ENCODE measurements at places on chromosomes 3 and 15.

DNA sequence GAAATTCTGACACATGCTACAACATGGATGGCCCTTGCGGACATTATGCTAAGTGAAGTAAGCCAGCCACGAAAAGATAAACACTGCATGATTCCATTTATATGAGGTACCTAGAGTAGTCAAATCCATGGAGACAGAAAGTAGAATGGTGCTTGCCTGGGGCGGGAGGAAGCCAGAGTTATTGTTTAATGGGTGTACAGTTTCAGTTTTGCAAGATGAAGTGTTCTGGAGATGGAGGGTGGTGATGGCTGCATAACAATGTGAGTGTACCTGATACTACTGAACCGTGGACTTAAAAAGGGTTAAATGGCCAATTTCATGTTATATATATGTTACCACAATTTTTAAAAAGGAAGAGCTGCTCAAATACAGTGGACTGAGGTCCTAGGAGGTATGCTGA is 66.9 kb downstream of the SEMA5B start:
- no peak for DNase-seq

GRCh38 chr3:133447750-133448477 is 48.1 kb downstream of the BFSP2 start:
- DNase-seq: no peak

DNA sequence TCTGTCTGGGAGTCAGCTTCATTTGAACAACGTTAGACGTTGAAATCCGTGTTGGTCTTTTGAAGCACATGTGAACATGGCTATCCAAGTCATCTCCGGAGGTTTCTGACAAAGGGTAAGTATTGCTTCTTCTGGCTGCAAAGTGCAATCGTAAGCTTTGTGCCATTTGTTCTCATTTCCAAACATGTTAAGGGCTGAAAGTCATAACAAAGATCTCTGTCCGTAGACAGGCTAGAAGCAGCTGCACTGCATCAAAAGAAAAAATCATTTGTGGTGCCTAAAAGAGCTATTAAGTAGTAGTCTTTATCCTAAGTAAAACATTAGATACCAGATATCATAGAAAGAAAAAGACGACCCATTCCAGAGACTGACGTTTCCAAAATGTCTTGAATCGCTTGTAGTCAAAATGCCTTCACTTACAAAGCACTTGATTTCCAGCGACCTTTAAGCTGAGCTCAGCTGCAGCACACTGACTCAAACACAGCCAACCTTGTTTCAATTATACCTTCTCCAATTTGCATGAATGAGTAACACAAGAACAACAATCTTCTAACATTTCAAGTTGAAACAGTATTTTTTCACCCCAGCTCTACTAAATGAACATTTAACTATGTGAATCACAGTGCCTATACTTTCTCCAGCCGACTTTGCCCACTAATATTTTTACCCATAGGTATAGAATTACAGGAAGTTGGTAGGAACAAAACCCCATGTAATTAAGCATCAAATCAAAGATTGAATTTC is 76.6 kb downstream of the NEDD4 start:
- DNase-seq: no peak

DNA sequence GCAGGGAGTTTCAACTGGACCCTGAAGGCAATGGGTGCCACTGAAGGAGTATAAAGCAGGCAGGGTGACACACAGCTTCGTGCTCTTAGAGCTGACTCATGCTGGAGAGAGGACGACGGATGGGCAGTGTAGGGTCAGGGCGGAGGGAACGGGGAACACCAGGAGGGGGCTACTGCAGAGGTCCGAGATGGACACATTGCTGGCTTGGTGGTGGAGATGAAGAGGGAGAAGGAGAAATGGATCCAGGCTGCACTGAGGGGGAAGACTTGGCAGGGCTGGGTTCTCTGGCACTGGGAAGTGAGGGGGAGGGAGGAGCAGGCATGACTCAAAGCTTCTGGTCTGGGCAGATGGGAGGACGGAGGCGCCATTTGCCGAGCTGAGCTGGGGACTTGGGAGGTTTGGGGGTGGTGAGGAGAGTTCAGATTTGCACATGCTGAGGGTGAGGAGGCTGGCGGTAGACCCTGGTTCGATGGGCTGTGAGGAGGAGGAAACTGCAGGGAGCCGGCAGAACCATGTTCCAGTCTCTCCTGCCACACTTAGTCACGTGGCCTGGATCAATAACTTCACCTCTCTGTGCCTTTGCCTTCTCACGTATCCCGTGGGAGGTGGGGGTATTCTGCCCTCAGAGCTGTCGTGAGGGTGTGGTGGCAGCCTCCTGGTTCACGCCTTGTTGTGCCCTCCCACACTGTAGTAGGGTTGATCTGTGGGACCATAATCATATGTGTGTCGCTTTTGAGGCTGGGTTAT is 4.6 kb upstream of the KCTD6 start:
- DNase-seq: no peak

- no peak for DNase-seq
Measured at GRCh38 chr3:135106445-135106844, 311.4 kb downstream of the EPHB1 start.

DNA sequence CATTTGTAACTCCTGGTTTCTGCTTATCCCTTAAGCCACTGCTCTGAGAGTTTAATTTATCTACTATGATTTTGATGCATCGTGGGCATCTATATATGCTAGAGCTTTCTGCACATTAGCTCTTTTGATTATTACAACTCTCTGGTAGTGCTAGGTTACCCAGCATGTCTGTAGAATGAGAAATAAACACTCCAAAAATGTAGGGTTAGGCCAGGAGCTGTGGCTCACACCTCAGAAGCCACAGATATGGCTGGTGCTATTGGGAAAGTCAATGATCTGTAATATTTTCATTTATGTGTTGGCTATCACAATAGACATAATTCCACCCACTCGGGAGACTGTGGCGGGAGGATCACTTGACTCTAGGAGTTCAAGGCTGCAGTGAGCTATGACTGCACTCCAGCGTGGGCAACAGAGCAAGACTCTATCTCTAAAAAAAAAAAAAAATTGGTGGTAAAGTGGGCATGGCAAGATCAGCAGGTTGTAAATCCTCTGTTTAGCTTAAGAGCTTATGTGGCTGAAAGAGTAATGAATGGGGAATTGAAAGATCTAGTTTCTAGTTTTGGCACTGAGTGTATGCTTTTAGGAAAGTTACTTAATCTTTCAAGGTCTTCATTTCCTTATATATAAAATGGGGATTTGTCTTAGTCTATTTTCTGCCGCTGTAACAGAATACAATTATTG is 6.3 kb downstream of the TIGIT start:
- no peak for DNase-seq

DNA sequence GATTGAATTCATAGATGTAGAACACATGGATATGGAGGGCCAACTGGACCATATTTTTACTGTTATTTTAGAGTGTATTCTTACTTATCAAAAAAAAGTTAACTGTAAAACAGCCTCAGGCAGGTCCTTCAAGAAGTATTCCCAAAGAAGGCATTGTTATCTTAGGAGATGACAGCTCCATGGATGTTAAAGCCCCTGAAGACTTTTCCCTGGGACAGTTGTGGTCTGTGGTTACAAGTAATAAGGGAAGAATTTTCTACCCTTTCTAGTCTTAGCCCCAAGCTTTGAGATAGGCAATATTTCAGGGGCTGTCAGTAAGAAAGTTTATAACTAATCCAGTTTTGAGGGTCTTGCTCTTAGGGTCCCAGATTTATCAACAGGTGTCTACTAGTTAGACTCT is 62.5 kb downstream of the LRRC49 start:
- DNase-seq: no peak

- no peak for DNase-seq
Measured at GRCh38 chr3:58464866-58465265, 27.0 kb upstream of the KCTD6 start.

DNA sequence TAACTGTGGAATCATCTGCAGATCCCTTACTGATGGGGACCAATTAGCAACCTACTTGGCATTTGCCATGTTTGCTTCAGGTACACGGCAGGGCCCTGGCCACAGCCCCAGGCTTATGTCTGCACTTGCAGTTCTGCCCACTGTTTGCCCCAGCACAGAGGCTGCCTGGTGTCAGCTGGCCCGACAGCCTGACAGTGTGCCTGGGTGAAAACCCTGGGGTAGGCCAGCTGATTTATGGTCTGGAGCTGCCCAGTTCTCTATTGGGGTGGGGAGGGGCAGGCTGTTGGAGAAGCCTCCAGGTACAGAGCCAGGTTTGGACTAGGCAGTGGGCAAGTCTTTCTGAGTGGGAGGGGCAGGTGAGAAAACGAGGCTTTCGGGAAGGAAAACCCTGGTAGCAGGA is 11.2 kb upstream of the TGM5 start:
- DNase-seq: no peak

- DNase-seq: no peak
Measured at GRCh38 chr15:32856753-32857152, 138.9 kb downstream of the GREM1 start.

DNA sequence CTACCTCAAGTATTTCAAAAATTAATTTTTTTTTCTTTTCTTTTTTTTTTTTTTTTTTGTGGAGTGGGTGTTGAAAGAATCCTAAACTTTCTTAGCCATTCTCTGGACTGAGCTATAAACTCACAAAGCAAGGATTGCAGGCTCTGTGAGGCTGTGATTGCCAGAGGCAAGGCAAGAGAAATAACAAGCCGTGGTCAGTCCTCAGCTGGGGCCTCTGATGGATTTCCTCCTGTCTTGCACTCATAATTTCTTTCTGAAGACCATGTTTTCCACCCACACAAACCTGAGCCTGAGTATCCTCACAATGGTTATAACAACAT is 1.3 kb downstream of the CX3CR1 start:
- DNase-seq: no peak

DNA sequence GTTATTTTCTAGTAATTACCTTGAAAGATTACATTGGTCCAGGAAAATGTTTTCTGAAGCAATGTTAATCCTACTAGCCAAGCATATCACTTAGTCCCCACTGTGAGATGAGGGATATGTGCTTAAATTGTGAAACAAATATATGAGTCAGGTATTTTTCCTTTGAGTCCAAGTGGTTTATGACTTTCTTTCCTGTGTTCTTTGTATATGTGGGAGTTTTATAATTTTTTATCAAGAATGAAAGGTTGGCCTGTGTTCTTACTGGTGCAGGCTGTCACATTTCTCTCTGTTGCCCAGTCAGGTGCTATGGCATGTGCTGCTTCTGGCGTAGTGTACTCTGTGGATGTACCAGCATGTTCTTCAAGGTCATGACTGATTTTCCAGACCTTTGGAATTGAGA is 147.4 kb downstream of the CMSS1 start:
- DNase-seq: no peak

DNA sequence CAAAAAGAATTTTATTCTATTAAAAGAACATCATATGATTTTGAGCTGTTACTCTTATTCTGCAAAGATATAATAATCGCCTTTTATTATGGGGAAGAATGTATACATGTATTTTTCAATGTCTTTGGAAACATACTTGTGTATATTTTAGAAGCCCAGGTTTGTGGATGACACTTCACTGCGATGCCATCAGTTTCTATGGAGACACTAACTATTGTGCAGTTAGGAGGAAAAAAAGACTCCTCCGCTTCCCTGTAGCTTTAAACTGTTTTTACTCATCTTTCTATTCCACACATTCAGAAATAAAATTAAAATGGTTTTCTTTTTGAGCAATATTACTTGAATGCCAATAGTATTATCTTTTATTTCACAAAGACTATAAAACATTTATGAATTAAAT is 305.0 kb downstream of the NLGN1 start:
- no peak for DNase-seq

DNA sequence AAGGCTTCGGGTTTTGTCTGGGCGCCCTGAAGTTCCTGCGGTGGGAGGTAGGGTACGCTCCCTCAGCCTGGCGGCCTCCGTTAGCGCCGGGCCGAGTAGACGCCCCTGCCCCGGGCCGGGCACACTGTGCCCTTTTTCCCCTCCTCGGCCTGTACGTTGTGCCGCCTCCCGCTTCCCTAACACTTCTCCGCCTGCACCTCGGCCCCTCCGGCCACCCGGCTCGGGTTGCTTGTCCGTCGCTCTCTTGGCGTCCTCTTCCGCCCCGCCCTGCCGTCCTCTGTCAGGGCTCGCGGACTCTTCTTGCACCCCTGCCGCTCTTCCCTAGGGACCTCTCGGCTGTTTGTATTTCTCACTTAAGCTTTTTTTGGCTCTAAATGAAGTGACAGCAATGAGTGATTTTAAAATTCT is 384 bp downstream of the KNL1 start:
- DNase-seq: no peak

DNA sequence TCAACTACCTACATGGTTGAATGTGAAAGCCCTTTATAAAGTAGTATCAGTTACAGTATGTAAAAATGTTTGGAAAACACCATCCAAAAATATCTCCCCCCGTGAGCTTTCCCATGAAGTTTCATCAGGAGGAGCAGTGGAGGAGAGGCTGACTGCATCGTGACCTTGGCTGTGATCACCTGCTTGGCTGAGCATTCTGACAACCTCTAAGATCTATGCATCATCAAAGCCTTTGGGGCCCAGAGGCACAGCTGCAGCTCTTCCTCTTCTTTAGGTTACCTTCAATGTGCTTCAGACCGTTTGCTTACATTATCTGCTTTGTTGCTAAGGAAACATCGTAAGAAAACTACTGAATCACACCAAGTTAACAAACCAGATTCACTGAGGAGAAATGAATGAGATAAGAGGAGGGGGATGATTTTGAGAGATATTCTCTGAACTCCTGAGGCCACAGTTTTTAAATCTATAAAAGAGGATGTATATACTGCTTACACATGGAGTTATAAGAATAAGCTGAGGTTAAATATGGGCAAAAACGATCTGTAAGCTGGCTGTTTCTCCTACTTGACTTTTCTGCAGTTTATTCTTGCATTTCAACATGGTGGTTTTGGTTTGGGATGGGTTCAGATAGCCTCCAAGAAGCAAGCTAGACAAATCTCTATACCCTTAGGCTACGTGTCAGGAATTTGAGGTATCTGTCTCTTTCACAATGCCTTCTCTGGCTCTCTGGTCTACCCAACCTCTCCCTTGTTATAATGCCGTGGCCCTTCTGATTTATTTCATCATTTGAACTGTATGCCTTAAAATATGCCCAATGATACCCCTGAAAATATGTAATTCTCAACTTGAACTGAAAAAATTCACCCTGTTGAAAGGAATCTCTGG is 4.0 kb downstream of the GCSAM start:
- no peak for DNase-seq

GRCh38 chr3:36792342-36792741 is 28.0 kb upstream of the DCLK3 start:
- DNase-seq: no peak

GRCh38 chr15:97748576-97748975 is 211.9 kb upstream of the ARRDC4 start:
- no peak for DNase-seq

Measured in effector CD8-positive, alpha-beta T cell (primary cell).